Tibial nerve (tissue), 4 donors: ENCODE measurements at places on chromosomes 16 and 17. TPM values are rescaled to one million over a fixed set of nuclear protein-coding genes. Genes with fewer than 3 reads are reported as not detected.

DNA sequence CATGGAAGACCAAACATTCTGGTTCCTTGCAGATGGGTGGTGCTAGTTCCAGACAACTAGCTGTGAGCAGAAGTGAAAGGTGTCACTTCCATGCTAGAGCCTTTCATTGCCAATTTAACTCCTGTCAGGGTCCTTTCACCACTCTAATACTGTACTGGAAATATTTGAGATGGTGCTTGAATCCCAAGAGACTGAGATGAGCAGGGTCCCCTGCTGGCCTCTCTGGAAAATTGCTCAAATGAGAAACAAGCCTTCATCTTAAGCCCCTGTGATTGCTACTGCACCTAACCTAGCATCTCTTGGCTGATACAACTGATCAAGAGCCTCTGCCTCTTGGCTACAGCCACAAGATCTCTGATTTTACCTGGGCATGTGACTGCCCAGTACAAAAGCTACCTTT is 7.4 kb upstream of the VAC14 start:
- DNase-seq = no peak

- no peak for DNase-seq
Measured at GRCh38 chr16:72444696-72445095, 272.7 kb upstream of the PMFBP1 start.

DNA sequence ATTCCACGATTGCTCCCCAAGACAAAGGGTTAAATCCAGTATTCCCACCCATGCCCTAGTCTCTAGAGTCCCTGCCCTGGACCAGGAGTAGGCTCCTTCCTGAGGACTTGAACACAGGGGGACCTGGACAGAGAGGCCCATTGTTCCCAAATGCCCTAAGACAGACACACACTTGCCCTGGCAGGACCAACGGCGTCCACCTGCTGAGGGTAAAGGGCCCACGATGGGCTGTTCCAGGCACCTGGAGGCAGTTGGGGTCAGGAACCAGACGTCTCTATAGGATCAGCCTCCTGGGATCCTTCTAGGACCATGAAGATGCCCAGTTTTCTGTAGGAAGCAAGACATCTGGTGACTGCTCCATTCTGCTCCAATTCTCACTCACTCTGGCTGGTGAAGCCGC is 39.3 kb downstream of the TNFRSF13B start:
- DNase-seq = no peak

DNA sequence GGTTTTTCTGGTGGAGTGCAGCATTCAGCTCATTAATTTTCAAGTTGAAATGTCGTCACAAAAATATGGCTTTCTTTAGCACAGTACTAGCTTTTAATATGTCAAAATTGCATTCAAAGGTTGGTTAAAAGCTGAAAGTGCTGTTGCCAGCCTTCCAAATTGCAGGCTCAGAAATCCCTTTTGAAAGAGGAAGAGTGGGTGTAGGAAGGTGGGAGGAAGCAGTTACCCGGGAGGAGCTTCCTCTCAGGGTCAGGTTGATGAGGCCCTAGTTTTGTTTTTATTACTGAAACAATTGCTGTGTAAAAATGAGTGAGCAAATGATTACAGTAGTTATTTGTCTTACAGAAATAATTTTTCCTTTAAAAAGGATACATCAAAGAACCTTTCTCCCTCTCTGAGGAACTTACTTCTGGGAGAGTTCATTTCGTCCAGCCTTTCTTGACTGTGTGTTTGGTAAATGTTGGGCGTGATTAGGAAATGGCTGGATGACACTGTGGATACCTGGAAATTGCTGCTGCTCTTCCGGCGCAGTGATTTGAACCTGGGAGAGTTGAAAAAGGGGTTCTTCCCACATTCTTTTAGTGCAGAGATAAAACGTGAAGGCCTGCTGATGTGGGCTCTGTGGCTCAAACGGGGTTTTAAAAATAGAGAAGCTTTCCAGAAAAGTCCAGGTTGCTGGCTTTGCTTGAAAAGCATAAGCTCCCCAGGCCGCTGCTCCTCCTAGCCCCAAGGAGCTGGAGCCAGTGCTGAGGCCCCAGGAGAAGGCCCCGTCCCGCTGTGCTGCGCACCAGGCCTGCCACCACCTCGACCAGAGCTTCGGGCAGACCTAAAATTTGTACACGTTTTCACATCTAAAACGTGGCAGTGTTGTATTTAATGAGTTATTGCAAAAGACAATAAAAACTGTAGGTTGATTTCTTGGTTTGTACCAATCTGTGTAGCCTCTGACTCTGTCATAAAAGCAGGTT is 41.7 kb downstream of the SEC14L1 start:
- no peak for DNase-seq

Gene FZD2
- total RNA-seq = 6.3 TPM

Gene TBX2
- total RNA-seq = 23.2 TPM

Gene TLCD3B
- not detected for total RNA-seq
